GM23248 (cell line): ENCODE measurements at places on chromosomes 12 and 14. TPM values are rescaled to one million over a fixed set of nuclear protein-coding genes. Genes with fewer than 3 reads are reported as not detected.

GRCh38 chr12:26853303-26854030 lies 20.5 kb upstream of the ITPR2 start:
- peak; percentile 79 for DNase-seq

The COX8C gene
- not detected in 2 replicates for polyA plus RNA-seq

The DDN gene
- polyA plus RNA-seq, result 0.06 TPM in 1 of 2 replicates, not detected in the other

DNA sequence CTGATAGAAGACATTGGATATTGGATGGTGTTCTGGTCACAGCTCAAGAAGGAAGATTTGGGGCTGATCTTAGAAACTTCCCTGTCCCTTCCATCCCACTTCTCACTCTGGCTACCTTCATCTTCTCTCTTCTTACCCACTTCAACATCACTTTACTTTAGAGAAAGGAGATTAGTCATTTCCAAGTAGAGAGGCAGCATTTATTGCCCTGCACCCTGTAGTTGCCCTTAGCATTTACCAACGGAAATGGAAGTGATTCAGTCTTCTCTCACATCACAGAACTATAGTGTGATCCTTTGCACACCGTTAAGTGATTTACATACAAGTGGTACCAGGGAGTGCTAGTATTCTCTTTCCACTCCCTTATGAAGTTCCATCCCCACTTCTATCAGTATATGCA lies 52.4 kb downstream of the PHLDA1 start:
- peak; percentile 70 for DNase-seq

DNA sequence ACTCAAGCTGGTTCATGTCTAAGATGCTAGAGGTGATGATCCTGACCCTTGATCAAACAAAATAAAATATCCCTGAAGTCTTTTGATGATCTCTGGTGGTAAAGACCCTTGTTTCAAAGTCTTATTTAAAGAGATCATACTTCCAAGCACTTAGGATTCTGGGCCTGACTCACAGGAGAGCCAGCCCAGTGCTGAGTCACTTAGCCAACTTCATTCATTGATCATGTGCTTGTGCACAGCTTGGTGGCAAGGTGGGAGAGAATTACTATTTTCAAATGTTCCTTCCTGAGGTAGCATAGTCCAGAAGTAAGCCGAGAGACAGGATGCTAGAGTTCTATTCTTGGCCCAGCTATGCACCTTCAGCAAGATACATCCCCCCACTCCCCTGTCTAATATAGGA lies 40.6 kb downstream of the SCN8A start:
- peak; percentile 88 for DNase-seq

DNA sequence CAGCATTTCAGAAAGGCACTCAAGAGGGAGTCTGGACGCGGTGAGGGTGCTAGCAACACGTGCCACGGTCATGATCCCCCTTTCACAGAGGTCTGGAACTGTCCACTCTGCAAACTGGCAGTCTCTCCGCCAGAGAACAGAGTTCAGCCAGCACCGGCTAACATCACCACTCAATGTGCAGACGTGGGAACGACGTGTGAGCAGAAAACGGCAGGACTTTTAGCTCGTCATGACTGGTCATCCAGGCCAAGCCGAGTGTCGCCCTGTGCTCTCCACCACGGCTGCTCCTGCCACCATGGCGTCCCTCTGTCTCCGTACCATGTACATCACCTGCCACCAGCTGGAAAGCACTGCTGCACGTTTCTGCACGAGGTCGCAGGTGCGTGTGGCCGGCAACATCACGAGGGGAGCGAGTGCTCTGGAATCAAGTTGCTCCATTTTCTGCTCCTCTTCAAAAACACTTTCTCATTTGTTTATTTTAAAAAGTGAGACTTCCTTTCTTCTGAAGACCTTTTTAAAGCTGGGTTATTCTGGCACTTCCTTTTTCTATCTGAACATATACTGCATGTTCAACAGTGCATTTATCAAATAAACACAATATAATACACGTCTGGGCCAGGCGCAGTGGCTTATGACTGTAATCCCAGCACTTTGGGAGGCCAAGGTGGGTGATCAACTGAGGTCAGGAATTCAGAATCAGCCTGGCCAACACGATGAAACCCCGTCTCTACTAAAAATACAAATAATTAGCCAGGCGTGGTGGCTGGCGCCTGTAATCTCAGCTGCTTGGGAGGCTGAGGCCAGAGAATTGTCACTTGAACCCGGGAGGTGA lies 28.0 kb downstream of the SLC15A4 start:
- DNase-seq, result no peak

- no peak for DNase-seq
Measured at GRCh38 chr12:126535971-126536370, 1470.7 kb downstream of the AACS start.

- no peak for DNase-seq
Measured at GRCh38 chr12:32589165-32589865, 89.8 kb upstream of the DNM1L start.
